Activated CD4-positive, CD25-positive, alpha-beta regulatory T cell treated with anti-CD3 and anti-CD28 coated beads, Interleukin-2, amount 50 U/mL, for 24 hours (primary cell): ENCODE measurements at places on chromosomes 11 and 22.

DNA sequence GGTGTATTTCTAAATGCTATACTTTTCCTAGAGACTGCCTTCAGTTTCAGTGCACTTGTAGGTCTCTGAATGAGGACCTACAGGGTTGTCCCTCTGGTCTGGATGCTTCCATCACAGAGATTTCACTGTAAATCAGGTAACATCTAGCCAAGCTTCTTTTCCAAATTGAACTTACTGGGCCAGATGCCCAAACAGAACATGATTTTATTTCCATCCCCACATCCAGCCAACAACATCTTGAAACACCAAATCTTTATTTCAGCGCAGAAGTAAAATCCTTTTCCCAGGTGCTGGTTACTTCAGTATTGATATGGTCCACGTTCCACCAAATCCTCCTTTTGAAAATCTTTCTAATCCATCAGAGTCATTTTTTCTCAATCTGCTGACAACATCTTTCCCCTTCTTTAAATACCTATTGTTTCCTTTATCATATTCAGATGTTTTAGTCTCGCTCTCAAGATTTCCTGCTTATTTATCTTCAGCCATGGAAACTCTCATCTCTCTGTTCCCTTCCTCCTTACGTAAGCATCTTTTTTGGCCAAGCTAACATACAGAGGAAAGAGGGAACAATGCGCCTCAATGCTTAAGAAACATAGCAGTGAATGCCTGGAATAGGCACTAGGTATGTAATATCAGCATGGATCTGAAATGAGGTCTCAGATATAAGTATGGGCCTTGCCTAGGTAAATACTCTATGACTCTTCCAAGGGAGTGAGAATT is 201.2 kb upstream of the MTNR1B start:
- no peak for ATAC-seq

GRCh38 chr11:60183591-60184205 is 815 bp upstream of the MS4A6A start:
- no peak for ATAC-seq

DNA sequence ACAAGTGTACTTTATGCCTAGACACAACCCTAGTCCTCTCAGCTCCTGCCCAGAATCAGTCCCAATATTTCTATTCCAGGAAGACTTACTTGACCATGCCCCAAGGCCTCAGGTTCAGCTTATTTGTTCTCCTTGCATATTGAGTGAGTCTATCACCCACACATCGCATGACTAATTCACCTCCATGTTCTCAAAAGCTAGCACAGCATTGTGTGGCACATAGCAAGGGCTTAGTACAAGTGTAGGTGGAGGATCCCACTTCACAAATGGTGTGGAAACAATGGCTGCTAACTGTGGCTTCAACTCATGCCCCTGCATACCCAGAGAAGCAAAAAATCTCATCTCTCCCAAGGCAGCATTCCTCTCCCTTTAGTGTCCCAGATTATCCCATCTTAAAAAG is 602.6 kb upstream of the API5 start:
- ATAC-seq: no peak

- peak; percentile 90 for ATAC-seq
Observed at GRCh38 chr11:83292709-83293456, 6.7 kb upstream of the CCDC90B start.

DNA sequence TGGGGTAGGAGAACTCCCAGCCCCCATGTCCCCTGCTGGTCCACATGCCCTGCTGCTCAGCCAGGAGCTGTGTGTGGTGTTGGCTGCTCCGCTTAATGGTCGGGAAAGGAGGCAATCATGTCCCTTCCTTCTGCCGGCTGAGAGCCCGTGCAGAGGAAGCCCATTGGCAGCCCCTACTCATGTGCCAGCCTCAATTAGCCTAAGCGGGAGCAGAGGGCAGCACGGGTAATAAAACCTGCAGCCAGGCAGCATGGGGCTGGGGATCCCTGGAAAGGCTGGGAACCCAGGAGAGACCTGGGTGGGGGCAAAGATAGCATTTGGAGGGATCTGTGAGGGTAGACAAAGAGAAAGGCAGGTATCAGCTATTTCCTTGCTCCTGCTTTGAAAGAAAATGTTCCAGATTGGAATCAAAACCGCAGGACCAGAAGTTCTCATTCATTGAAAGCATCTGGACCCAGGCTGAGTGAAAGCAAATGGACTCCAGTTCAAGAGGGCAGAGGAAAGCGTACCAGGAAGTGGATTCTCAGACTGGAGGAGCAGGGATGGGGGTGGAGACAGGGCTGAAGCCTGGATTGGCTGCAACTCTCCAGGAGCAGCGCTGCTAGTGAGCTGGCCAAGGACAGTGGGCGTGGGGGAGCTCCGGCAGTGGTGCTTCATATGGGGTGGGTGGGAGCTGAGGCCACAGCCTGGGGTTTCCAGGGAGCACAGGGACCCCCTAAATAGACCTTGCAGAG is 103.4 kb upstream of the NECTIN1 start:
- no peak for ATAC-seq

- ATAC-seq: no peak
Observed at GRCh38 chr11:38176686-38177322, 1578.8 kb upstream of the RAG2 start.

DNA sequence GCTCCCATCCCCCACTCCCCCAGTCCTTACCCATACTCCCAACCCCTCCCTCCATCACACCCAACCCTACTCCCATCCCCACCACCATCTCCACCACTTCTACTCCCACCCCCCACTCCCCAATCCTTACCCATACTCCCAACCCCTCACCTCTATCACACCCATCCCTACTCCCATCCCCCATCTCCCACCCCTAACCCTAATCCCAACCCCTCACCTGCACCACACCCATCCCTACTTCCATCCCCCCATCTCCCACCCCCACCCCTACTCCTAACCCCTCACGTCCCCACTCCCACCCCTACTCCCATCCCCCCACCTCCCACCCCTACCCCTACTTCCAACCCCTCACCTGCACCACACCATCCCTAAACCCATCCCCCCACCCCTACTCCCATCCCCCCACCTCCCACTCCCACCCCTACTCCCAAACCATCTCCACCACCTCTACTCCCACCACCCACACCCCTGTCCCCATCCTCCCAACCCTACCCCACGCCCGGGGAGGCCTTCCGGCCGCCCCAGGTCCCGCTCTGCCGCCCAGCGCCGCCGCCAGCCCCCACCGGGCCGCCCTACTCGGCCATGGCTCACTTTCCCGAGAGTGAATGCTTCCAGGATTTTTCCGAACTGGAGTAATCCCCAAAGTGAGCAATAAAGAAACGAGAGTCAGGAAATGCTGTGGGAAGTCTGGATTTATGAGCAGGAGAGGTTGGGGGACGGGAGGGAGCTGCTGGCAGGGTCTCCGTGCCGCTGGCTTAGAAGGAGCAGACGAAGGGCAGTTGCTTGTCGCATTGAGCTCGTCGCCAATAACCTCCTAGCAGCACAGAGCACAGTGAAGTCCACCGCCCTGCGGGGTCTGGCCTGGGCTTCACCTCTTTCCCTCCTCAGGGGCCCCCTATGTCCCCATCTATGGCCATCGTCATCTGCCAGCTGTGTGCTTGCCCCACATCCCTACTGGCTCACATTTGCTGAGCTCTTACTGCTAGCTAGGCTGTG is 4.6 kb downstream of the PRG3 start:
- ATAC-seq: no peak

DNA sequence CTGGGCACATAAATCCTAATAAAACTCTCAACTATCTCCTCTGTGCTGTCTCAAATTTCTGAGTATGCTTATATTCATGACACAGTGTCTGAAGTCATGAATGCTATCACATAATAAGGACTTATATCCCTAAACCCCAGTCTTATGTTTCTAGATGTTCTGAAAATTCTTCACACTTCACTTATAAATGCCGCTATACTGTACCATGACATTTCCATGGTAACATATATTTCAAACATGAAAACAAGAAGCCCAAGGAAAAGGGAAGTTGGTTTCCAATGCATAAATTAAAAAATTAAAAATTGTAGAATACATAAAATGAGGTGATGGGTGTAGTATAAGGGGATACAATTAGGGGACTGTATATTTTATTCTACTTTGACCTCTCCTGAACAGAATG is 11.7 kb downstream of the GVQW3 start:
- ATAC-seq: no peak

GRCh38 chr11:126440792-126441514 is 85.5 kb downstream of the ST3GAL4 start:
- peak; percentile 48 for ATAC-seq

- no peak for ATAC-seq
Observed at GRCh38 chr11:79973721-79974617, 533.1 kb upstream of the TENM4 start.

GRCh38 chr22:48297296-48297695 is 1530.4 kb downstream of the BRD1 start:
- ATAC-seq: no peak

- ATAC-seq: no peak
Observed at GRCh38 chr11:94132152-94132558, 3.5 kb downstream of the PANX1 start.

GRCh38 chr11:1422981-1423380 is 33.2 kb downstream of the BRSK2 start:
- ATAC-seq: no peak

- no peak for ATAC-seq
Observed at GRCh38 chr22:37056246-37056645, 4.7 kb downstream of the KCTD17 start.

- no peak for ATAC-seq
Observed at GRCh38 chr22:38450234-38450797, 4.7 kb downstream of the KCNJ4 start.

- ATAC-seq: no peak
Observed at GRCh38 chr11:106920899-106921509, 97.3 kb downstream of the GUCY1A2 start.

DNA sequence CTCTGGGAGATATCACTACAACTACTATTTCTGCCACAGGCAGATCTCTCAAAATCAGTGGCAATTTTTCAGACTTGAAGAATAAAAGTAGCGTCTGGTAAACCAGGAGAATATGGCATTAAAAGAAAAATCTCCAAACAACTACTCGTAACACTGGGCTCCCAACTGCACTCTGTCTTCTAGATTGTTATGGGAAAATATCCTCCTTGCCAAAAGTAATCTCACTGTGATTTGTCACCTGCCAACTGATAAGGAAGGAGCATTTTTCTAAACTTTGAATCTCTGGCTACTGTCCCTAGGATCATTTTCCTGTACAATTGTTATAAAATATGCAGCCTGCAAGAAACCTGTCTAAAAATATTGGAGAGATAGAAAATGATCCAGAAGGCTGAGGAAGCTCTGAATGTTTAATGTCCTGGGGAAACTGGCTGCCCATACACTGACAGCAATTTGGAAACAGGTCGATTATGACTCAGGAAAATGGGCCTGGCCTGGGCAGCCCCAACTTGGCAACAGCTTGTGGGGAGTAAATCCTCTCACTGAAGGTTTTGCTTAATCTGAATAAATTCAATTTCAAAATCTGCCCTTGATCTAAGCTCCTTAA is 90.5 kb upstream of the DBX1 start:
- no peak for ATAC-seq

GRCh38 chr11:1077417-1078119 is 2.9 kb downstream of the MUC2 start:
- ATAC-seq: no peak

GRCh38 chr11:74494916-74495315 is 1.4 kb upstream of the LIPT2 start:
- ATAC-seq: no peak

GRCh38 chr11:134504146-134504905 is 92.3 kb upstream of the B3GAT1 start:
- ATAC-seq: no peak

DNA sequence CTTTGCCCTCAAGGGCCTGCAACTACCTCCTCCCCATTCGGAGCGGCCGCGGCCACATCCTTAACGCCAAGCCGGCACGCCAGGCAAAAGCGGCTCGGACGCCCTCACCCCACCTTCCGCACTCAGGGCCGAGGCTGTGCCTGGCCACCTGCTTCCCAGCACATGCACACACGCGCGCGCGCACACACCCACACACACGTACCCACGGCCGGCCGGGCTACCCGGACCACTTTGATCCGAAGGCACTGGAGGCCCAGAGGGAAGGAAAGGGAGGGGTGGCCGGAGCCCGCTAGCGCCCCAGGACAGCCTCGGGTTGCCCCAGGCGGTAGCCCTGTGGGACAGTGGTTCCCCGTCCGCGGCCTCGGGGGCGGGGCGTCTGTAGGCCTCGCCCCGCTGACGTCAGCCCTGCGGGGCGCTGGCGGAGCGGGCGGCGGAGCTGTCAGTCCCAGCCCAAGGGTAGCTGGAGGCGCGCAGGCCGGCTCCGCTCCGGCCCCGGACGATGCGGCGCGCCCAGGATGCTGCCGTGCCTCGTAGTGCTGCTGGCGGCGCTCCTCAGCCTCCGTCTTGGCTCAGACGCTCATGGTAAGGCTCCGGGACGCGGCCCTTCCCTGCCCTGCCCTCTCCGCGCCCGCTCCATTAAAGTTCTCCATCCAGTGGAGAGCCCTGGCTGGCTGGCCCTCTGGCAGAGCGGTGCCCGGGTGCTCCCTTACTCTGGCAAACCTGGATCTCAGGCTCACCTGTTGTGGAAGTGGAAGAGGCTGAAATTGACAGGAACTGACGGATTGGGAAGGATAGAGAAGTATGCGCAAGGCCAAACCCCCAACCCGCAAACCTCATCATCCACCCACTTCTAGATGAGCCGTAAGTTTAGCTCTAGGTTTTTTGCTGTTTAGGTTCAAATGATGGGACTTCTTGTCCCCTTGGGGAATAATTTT is at the start of gene IL10RA:
Gene IL10RA, plus strand, starts transcription at position 442 of the 935 bp plus-strand sequence. Its CDS starts 74 bp downstream, at position 516.
- peak; percentile 73 for ATAC-seq

DNA sequence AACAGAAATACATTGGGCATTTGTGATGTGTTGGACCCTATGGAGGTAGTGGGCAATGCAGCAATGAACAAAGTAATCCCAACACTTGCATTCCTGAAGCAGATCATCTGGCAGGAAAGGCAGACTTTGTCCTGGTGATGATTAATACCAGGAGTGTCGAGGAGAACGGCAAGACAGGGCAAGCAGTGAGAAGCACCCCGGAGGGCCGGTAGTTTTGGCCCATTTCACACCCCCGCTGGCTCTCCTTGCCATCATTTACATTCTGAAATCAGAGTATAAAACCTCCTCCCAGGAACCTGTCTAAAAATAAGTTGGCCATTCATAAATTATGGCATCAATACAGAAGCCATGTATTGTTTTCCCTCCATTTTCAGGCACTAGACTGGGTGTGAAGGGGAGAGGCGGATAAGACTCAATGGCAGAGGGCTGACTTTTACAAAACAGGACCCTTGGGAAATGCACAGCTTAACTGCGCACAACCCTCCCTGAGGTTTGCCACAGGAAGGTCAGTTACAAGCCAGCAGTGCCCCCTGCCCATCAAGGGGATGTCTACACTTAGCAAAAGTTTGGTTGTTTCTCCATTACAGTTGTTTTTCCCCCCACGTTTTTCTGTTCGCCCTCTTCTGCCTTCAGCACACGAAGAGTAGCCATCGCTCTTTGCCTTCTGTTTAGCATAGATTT is 55.6 kb downstream of the OPCML start:
- ATAC-seq: no peak

DNA sequence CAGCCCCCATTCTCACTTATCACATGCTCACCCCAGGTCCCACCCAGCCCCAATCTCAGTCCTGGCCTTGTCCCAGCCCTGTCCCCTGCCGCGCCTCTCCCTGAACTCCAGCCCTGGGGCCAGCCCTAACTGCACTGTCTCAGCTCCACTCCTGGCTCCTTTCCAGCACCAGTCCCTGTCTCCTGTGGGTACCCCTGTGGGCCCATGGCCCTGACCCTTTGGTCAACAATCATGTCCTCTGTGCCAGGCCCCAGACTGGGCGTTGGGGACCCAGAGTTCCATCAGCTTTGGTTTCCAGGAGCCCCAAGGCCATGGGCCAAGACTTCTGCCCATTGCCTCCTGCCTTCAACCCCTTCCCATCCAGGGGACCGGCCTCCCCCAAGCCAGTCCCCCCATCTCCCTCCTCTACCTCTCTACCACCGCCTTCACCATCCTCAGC is 757 bp downstream of the SPI1 start:
- no peak for ATAC-seq

- no peak for ATAC-seq
Observed at GRCh38 chr11:66996609-66997273, 21.6 kb downstream of the C11orf86 start.
